ENCODE measurements at places on chromosomes 2 and 18.

GRCh38 chr2:199509403-199509802, 51.7 kb upstream of the SATB2 start:
- DNase-seq, result no peak

DNA sequence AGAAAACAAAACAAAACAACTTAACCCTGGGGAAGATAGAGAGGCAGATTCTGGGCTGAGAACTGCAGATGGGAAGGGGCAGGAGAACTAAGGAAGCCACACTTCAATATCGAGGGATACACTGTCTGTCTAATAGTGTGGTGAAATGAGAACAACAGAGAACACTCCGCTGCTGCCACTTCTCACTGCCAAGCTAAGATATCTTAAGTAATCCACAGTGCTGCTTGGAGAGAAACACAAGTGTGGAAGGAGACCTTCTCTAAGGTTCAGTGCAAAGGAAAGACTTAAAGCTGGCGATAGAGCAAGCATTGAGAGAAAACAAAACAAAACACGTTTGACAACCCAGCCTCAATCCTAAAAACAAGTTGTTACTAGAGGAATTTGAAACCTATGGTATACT, 37.4 kb downstream of the DLGAP1 start:
- DNase-seq, result no peak

- no peak for DNase-seq
Measured at GRCh38 chr2:215793747-215794595, 219.4 kb downstream of the MREG start.

GRCh38 chr2:156675896-156676295, 239.7 kb downstream of the GPD2 start:
- DNase-seq, result no peak

DNA sequence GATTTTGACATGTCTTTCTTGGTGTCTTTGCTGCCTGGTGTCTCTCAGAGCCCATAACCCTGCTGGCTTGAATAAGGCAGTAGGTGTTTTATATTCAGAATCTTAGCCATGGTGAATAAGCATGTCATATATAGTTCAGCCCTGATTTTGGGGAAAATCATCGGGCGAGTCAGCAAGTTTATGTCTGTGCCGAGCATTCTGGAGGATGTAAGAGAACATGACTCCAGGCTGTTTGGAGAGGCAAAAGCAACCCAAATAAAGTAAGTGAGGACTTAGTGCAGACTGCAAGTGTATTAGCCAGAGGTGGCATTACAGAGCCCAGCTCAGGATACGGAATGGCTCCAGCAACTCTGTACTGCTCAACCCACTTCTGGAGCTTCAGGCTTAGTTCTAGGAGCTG, 50.3 kb downstream of the TCF7L1 start:
- DNase-seq, result no peak

GRCh38 chr18:70116949-70117348, 88.5 kb downstream of the RTTN start:
- DNase-seq, result no peak

DNA sequence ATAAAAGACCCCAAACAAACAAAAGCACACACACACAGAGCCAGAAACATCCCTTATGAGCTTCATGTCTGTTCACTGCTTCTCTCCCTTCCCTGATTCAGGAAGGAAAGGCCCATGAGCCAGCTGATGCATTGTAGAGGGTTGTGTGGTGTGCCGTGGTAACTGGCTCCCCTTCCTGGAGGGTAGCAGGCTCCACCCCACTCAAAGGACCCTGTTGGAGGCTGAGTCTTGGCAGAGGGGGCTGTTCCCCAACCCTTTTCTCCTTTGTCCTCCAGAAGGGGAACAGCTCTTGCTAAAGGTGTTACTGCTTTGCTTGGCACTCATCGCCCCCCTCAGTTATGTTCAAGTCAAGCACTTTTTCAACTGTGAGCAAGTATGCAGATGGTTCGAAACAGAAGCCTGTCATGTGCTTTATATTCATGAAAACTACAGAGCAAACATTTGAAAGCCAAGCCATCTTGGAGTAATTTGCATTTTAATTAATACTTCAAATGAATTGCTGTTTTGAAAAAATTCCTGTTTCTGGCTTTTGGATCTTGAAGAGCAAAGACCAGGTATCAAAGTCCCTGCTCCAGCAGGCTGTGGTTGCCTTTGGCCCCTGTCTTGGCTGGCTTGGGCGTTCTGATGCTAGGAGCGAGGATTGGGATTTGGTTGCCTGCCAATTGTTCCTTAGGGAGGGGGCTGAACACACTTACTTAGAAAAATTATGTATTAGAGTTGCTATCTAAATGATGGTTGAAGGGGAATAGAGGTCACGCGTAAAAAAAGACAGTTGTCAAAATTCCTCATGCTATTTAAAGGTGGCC, 267.8 kb downstream of the TSN start:
- DNase-seq, result no peak

GRCh38 chr2:70962885-70963878, 15.2 kb upstream of the ANKRD53 start:
- no peak for DNase-seq

DNA sequence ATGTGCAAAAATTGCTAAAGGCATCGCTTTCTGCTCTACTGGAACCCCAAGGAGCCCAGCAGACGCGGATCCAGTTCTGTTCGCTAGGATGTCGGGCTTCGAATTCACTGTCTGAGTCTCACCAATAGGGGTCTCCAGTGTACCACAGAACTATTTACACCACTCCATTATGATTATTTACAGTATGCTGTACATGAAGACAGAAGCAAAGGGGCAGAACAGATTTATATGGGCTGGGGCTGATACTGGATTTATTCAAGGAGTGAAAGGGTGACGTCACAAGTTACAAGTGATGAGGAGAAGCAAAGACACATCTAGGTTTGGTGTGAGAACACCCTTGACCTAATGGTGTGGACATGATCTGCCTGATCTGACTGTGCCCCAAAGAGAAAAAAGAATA, 185.3 kb upstream of the ATP5MC3 start:
- DNase-seq, result peak; percentile 48

- peak; percentile 2 for DNase-seq
Measured at GRCh38 chr2:230411570-230412370, 4.2 kb upstream of the SP100 start.

DNA sequence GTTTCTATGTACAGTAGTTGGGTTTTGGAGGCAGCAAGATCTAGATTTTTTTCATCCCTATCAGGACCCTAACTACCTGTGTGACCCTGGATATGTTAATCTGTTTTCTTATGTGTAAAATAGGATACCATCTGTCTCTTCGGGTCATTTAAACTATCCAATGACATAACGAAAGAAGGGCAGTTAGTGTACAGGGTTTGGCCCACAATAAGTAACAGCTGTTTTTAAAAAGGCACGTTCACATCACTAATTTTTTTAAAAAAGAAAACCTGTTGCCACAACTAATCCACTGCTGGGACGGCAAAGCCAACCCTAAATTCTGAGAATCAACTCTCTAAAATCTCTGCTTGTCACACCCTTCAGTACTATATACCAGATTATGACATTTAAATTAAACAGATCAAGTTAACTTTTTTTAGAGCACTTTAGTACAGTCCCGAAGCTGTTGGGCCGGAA, 869 bp downstream of the USP40 start:
- DNase-seq, result no peak

GRCh38 chr18:71442731-71443141, 1101.4 kb downstream of the CBLN2 start:
- peak; percentile 34 for DNase-seq

GRCh38 chr2:140257692-140258300, 1477.6 kb upstream of the NXPH2 start:
- DNase-seq, result no peak

GRCh38 chr2:28628506-28628905, 123.1 kb upstream of the PPP1CB start:
- no peak for DNase-seq

- no peak for DNase-seq
Measured at GRCh38 chr2:134815741-134816140, 22.7 kb upstream of the ACMSD start.

DNA sequence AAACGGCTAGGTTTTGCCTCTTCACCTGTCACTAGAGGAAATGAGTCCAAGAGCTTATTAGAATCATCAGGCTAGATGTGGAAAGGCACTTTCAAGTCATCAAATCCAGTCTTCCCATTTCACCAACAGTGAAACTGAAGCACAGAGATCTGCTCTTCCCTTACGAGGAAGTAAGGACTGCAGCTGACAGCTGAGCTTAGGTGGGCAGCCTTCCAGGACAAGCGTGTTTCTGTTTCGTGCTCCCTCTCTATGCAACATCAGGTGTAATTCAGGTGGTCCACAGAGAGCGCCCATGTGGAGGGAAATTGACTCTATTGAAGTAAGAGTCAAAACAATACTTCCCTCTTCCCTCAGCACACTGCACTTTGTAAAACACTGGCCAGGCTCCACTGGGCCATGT, 5.5 kb downstream of the CYRIA start:
- DNase-seq, result no peak

DNA sequence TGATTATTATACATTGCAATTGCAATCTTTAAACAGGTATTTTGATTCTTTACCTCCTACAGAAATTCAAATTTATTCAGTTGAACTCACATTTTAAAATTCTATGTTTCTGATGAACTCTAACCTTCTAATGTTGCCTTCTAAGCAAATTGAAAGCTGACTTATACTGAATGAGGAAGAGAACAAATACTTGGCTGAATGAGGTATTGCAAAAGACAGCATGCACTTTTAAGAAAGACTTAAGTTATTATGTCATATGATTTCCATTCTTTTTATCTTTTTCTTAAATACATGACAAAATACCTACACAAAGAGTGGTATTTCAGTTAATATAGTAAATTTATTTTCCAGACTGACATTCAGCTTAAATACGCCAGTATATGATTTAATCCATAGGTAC, 64.7 kb downstream of the FAM228A start:
- no peak for DNase-seq

GRCh38 chr2:28544405-28544921, 48.6 kb downstream of the PLB1 start:
- no peak for DNase-seq

DNA sequence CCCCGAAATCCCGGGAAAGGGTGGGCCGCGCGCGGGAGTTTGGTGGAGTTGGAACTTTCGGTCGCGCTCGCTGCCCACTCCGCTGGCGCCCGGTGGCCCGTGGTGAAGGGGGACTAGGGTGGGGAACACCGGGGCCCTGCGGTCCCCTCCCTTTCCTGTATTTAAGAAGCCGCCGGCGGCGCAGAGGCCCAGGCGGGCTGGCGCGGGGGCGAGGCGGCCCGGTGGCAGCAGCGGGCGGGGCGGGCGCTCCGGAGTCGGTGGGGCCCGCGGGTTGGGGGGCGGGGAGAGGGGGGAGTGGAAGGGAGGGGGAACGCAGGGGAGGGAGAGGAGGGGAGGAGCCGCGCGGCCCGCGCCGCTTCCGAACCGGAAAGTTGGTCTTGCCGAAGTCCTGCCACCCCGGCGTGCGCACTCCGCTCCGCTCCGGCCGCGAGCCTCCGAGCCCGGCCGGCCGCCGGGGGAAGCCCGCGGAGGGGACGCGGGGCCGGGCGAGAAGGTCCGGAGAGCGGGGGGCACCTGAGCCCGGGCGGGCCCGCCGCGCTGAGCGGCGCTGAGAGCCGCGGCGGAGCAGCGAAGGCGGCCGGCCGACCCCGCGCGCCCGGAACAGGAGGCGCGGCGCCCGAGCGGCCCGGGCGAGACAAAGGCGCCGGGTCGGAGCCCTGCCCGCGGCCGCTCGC, 425 bp upstream of the SALL3 start:
- DNase-seq, result peak; percentile 38

- no peak for DNase-seq
Measured at GRCh38 chr18:10893196-10893595, 256.2 kb downstream of the PIEZO2 start.

Data from NCI-H1436 (cell line).